ENCODE measurements at places on chromosomes 7 and 10. TPM values are rescaled to one million over a fixed set of nuclear protein-coding genes. Genes with fewer than 3 reads are reported as not detected.

- peak; percentile 4 for DNase-seq
These were observed 97.6 kb upstream of the GPR22 start for GRCh38 chr7:107372298-107372697.

GRID1 gene
- total RNA-seq = 0.20 TPM

- no peak for DNase-seq
These were observed 46.8 kb upstream of the ENO4 start for GRCh38 chr10:116802474-116802873.

- DNase-seq = no peak
These were observed 46.4 kb downstream of the SGCE start for GRCh38 chr7:94609561-94609960.

DNA sequence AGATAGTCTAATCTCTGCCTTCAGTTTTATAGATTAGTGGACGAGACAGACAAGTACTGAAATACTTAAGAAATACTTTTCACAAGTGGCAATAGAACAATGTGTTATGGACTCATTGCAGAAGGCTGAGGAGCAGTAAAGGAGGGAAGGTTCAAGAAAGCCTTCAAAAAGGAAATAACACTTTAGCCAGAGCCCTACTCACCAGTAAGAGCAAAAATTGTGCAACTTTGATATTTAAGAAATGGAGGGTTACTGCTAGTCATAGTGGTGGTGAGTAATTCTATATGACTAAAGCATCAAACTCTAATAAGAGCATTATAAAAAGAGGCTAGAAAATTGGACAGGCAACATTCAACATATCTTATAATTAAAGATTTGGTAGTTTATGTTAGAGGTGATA is 28.8 kb downstream of the PTPN12 start:
- DNase-seq = peak; percentile 72

WEE2 gene
- total RNA-seq = not detected

ADAM22 gene
- total RNA-seq = 1.2 TPM

- peak; percentile 12 for DNase-seq
These were observed 90.2 kb downstream of the UBE3C start for GRCh38 chr7:157228864-157229422.

Data from renal cortical epithelial cell (primary cell).